ENCODE measurements at places on chromosomes 16 and 17.

GRCh38 chr16:11032000-11032921 lies 87.9 kb downstream of the CLEC16A start:
- no peak for DNase-seq

- DNase-seq: no peak
These were observed 22.9 kb downstream of the PRR11 start for GRCh38 chr17:59178266-59178985.

DNA sequence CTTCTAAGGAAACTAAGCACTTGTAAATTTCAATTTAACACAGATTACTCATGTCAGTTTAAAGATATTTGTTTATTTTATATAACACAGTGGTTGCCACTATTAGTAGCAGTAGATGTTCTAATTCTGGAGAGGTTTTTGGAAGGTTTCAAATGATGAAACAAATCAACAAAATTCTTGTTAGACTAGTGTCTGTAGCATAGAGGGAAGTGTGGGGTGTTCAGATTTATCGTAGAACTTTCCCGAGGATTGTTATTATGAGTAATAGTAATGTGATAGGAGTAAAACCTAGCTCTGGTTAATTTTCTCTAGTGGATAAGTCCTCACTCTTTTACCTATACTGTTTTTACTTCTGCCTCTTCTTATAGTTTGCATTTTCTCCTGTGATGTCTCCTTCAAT lies 6.3 kb downstream of the GAN start:
- DNase-seq: no peak

DNA sequence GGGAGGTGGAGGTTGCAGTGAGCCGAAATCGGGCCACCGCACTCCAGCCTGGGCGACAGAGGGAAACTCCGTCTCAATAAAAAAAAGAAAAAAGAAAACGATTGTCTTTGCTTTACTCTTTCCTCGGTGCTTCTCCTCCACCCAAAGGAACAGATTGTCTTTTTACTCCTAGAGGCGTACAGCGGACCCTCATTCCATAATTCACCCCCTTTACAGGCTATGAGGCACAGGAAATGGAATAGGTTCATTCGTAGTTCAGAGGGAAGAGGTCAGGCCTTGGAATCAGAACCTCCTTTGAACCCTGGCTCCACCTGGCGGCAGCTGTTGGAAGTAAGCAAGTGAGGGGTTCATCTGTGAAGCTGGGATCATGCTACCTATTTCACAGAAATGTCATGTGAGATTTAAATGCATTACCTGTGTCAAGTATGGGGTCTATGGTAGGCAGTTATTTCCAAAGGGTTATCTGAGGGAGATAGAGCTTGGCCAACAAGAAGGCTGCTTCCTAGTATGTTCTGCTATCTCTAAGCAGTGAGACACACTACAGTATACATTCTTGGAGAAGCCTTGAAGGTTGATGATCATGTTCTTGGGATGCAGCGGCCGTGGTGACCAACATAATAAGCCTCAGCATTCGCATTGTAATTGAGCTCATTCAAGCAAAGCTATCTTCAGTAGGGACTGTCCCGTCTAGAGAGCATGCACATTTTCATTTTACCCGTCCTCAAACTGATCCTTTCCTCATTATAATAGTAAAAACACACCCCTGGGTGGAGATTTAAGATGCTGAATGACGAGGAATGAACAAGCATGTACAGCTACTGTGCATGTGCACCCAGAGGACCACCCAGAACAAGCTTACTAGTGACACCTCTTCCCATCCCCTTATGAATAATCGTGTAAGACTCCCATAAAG lies 18.7 kb upstream of the ZNF689 start:
- peak; percentile 85 for DNase-seq

- no peak for DNase-seq
These were observed 46.6 kb upstream of the GNG13 start for GRCh38 chr16:847151-847550.

DNA sequence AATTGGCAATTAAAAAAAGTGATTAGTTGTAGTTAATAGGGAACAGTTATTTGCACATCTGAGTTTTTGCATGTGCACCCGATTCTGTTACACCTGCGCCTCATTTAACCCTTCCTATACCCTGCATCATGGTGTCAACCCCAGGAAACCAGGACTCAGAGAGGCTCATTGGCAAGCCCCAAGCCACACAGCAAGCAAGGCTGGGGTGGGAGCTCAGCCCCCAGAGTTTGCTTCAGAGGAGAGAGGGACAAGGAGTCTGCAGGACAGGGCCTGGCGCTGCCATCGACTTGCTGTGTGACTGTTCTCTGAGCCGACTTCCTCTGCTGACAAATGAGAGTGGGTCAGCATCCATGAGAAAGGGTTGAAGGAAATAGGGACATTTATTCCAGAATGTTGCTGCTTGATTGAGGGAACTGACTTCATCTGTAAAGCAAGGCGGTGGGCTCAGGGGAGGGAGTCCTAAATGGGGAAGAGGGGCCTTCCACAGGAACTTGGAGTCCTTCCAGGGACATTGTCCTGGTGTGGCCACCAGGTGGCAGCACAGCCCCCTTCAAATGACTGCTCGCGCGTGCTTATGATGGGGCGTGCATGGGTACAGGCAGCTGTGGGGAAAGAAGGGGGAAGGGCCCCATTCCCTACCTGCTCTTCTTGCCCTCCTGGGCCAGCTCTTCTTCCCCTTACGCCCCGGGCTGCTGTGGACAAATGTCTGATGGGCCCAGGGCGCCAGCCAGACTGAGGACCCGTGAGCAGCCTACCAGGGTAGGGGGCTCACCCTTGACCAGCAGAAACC lies 51.6 kb downstream of the NT5M start:
- DNase-seq: peak; percentile 85

GRCh38 chr17:50129728-50130558 lies at the start of gene SAMD14:
Gene SAMD14, minus strand, starts transcription at chr17:50130160. Its CDS starts 5,201 bp downstream, at chr17:50124959.
- DNase-seq: peak; percentile 49

- DNase-seq: no peak
These were observed 110.6 kb downstream of the VPS53 start for GRCh38 chr17:604115-604450.

GRCh38 chr16:78331731-78332130 lies 232.3 kb downstream of the WWOX start:
- no peak for DNase-seq

DNA sequence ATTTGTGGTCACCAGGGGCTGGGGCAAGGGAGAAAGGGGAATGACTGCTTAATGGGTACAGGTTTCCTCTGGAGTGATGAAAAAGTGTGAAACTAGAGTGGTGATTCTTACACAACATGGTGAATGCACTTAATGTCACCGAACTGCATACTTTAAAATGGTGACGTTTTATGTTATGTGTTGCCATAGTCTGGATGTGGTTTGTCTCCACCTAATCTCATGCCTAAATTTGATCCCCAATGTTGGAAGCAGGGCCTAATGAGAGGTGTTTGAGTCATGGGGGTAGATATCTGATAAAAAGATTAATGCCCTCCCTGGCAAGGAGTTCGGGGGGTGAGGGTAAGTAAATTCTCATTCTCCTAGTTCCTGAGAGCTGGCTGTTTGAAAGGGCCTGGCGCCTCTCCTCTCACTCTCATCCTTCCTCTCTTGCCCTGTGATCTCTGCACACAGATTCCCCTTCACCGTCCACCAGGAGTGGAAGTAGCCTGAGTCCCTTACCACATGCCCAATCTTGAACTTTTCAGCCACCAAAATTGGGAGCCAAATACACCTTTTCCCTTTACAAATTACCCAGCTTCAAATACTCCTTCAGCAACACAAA lies 15.3 kb downstream of the XPO6 start:
- no peak for DNase-seq

DNA sequence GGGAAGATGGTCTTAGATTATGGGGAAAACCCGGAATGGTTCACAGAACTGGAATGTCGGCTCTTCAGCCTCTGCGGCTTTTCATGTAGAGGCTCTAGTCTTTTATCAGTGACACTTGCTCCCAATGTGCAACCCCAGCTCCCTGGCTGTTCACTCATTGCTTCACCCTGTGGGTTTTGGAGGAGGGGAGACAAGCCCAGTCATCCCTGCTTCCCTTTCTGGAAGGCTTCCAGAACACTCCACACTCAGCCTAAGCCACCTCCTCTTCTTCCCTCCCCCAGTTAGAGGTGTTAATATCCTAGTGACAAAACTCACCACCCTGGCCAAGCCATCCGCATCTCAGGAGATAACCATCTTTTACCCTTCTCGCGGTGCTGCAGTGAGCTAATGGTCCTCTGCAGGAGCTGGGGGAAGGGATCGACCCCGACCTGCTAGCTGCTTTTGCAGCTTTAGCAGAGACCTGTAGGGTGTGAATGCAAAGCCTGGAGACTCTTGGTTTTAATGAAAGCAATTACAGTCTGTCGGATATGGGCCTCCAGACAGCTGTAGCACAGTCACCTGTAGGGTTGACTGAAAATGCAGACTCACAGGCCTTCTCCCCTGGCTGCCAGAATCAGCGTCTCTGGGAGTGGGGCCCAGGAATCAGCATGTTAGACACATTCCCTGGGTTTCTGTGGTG lies 24.3 kb upstream of the LASP1NB start:
- DNase-seq: peak; percentile 78

- no peak for DNase-seq
These were observed 142.3 kb downstream of the PMP22 start for GRCh38 chr17:15122857-15123256.

GRCh38 chr17:15285466-15285865 lies 20.3 kb upstream of the PMP22 start:
- DNase-seq: no peak

DNA sequence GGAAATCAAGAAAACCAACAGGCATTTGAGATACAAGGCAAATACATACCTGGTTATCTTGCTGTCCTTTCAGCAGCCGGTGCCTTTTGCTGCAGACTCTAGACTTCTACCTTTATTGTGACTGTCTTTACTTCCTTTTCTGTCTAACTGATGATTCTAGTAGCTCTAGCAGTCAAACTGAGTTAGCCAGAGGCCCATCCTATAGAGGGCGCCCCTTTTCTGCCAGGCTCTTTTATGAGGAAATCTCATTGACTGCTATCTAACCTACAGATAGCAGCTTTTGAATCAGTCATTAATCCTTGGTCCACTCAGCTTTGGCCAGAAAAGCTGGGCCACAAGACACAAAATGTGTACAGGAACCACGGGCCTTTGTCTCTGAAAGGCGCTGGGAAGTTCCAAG lies 87.5 kb upstream of the WSB1 start:
- peak; percentile 41 for DNase-seq

- no peak for DNase-seq
These were observed 111.4 kb downstream of the METRNL start for GRCh38 chr17:83190601-83191387.

GRCh38 chr16:74740795-74741304 lies 33.8 kb downstream of the FA2H start:
- no peak for DNase-seq

DNA sequence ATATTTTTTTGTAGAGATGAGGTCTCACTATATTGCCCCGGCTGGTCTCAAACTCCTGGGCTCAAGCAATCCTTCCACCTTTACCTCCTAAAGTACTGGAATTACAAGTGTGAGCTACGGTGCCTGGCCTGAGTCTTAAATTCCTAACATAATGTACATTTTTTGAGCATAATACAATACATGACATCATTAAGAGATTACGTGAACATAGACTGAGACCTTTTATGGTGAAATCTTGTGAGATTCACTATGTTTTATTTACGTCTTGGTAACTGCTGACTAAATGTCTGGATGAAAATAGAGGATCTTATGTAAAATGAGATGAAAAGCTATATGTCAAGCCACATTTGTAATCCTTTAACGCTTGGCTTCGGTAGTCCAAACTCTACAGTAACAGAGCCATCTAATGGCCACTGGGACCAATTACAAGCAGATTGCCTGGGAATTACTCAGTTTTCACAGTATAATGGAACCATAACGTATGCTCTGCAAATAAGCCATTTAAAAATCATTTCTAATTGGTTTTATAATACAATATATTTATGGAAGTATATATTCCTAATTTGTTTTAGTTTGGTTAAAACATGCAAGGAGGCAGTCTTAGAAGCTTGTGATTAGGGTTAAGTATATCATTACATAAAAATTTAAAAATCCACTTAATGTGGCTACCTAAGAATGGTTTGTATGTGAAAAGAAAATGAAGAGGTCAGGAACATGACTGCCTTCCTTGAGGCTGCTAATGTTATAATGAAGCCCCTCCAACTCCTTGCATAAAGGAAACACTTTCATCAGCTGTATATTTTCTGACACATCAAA lies 8.1 kb upstream of the EFCAB13 start:
- peak; percentile 90 for DNase-seq

DNA sequence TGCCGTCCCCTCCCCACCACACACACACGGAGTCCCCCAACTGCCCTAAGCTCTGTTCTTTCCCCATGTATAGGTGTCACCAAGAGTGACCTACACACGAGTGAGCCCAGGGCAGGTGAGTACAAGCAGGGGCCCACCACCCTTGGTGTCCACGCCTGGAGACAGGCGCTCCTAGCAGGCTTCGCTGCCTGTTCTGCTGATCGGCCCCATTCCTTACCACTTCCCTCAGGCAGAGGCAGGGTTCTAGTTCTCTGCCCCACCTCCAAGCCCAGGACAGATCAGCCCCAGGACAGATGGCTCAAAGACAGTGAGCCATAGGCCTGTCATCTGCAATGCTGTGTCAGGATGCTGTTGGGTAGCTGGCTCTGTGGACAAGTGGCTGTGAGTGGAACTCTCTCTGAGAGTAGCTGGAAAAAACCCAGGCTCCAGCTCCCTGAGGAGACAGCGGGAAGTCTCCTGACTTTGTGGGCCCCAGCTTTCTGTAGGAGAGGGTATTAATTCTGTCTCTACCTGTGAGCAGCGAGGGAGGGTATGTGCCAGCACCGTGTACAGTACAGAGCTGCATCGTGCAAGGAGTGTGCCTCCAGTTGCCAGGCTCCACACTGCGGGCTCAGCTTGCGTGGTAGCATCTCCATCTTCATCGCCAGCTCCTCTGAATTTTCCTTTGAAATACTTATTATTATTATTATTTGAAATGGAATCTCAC lies 897 bp downstream of the TP53I13 start:
- no peak for DNase-seq

DNA sequence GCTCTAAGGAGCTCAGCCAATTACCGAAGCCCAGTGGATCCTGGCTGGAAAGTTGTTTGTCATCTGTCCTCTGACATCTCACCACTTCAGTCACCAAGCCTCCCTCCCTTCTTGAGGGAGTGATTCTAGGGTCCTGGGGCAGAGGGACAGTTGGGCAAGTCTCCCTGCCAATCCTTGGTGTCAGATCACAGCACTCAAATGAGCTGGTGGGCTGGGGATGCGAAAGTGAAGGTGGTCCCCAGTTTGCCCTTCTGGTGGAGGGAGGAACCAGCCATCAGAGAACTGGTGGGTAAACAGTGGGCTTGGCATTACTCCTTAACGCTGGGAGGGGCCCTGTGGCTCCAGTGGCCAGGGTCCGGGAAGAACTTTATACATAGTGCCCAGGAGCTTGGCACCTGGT lies 4.4 kb upstream of the CALB2 start:
- no peak for DNase-seq

- peak; percentile 75 for DNase-seq
These were observed 80.4 kb downstream of the EFCAB5 start for GRCh38 chr17:30021708-30022317.

DNA sequence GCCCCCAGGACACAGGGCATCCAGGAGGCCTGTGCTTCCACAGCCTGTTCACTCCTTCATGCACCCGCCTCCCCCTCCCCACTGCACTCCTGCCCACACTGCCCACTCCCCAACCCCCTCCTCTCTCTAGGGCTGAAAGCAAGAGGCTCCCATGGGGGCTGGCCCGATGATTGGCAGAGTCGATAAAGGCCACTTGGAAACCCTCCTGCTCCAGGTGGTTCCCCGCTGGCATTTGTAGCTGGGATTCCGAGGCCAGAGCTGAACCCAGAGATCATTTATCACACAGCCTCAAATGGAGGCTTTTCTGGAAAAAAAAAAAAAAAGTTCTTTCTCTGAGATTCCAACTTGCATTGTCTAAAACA lies 74.1 kb downstream of the SREBF1 start:
- DNase-seq: no peak

GRCh38 chr17:73910206-73910605 lies 266.0 kb upstream of the SDK2 start:
- DNase-seq: no peak

Data from dermis blood vessel endothelial cell (primary cell).